ENCODE measurements at places on chromosomes 13 and 19. TPM values are rescaled to one million over a fixed set of nuclear protein-coding genes. Genes with fewer than 3 reads are reported as not detected.

Gene NLRP7
- total RNA-seq, result not detected

Gene CLEC17A
- not detected for total RNA-seq

Gene NUDT19
- total RNA-seq, result 14.1 TPM

Gene SIGLEC12
- not detected for total RNA-seq

Gene TNNI3
- not detected for total RNA-seq

Gene ZNF416
- 3.8 TPM for total RNA-seq

Gene KLK14
- not detected for total RNA-seq

Gene CNN1
- 8.2 TPM for total RNA-seq

Gene KEAP1
- total RNA-seq, result 68.8 TPM

Gene KLK2
- total RNA-seq, result not detected

Gene KASH5
- not detected for total RNA-seq

Gene PABPC3
- total RNA-seq, result 0.36 TPM

Gene CFAP97D2
- total RNA-seq, result not detected

Gene B3GNT8
- 1.3 TPM for total RNA-seq

Gene ZNF763
- 0.85 TPM for total RNA-seq

Gene KLK12
- not detected for total RNA-seq

Gene CBY2
- not detected for total RNA-seq

Gene PTPRS
- 78.4 TPM for total RNA-seq

Gene MAP4K1
- 0.21 TPM for total RNA-seq

Gene PTPRH
- total RNA-seq, result 0.81 TPM

Gene DACT3
- 17.4 TPM for total RNA-seq

Gene CCDC70
- not detected for total RNA-seq

Gene DIRAS1
- 14.4 TPM for total RNA-seq

Gene ZSCAN22
- total RNA-seq, result 2.5 TPM

Gene ARHGEF18
- total RNA-seq, result 39.8 TPM

Gene ZFP28
- total RNA-seq, result 3.9 TPM

Gene PLIN5
- total RNA-seq, result not detected

Gene LILRA1
- not detected for total RNA-seq

Gene RNF113B
- total RNA-seq, result not detected

Gene NKPD1
- total RNA-seq, result not detected

Gene ZNF573
- total RNA-seq, result 8.8 TPM

Gene KRTDAP
- not detected for total RNA-seq

Gene CPT1C
- 36.1 TPM for total RNA-seq

Gene SHISA2
- total RNA-seq, result not detected

Gene SMIM44
- total RNA-seq, result not detected

Gene FLT3LG
- total RNA-seq, result 11.2 TPM

Gene RFPL4A
- not detected for total RNA-seq

All from HFFc6 (cell line).